NCI-H524 (cell line): ENCODE measurements at places on chromosomes 16 and 17.

GRCh38 chr17:20264996-20265395, 202.3 kb downstream of the LGALS9B start:
- no peak for DNase-seq

DNA sequence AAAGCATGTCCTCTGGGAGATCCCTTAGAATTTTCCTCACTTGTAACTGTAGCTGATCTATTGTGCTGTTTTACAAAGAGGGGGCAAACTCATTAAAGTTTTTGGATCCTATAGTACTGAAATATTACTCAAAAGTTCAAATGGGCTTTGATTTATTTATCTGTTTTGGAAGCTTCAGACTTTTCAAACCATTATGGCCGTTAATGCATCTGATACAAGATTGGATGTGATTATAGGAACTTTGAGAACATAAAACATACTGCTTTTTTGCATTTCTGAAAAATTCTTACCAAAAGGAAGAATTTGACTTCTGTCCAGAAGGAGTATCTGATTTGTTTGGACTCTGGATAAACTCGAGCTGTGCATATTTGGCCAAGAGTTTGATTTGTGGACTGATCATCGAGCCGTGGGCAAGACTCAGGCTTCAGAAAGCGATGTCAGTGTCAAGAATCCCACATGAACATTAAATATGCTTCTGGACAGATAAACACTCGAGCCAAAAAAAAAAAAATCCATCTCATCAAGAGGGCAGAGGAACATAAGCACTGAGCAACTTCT, 8.2 kb upstream of the MARCHF10 start:
- DNase-seq, result no peak

GRCh38 chr16:88661468-88661867, 1.4 kb downstream of the MVD start:
- DNase-seq, result no peak

DNA sequence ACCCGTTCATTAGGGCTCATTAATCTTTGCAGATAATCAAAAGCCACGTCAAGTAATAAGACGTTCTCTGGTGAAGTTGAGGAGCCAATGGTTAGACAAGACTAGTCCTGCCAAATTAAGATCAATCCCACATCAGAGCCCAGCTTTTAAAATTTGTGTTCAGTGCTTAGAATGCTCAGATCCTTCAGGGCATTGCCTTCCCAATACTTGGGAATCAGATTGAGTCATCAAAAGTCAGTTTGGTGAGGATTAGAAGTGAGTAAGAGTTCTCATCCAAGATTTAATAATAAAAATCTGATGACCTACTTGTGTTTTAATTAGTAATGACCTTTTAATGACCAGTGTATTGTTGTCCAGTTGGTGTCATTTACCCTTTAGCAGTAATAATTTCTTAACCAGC, 19.8 kb downstream of the MAP2K4 start:
- no peak for DNase-seq

- DNase-seq, result peak; percentile 87
Observed at GRCh38 chr16:80971819-80972218, 34.9 kb downstream of the CMC2 start.

GRCh38 chr17:81396278-81396721, 1.0 kb downstream of the BAHCC1 start:
- DNase-seq, result peak; percentile 75

- DNase-seq, result no peak
Observed at GRCh38 chr16:12881740-12882139, 19.7 kb upstream of the SHISA9 start.

DNA sequence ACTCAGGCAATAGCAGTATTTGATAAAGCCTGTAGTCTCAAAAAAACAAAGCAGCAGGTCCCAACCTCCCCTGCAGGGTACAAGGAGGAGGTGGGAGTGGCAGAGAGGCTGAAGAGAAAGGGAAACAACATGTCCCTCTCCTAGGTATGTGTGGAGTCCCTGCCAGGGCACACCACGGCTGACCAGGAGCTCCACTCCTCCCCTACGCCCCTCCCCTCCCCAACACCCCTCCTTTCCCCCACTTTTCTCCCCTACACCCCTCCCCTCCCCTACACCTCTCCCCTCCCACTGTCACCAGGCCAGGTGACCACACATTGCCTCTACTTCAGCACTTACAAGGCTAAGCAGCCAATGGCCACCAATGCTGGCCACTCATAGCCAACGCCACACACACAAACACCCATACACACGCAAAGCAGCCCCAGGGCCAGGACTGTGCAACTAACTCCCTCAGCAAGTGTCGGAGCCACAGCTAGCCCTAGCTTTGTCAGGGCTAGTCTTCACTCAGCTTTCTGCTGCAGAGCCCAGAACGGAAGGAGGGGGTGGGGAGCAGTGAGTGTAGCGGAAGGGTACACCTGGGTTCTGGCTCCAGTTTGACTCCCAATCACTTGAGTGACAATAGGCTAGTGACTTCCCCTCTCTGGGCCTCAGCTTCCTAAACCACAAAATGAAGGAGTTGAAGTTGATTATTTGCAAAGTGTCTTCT, 8.2 kb downstream of the CAVIN1 start:
- DNase-seq, result no peak

DNA sequence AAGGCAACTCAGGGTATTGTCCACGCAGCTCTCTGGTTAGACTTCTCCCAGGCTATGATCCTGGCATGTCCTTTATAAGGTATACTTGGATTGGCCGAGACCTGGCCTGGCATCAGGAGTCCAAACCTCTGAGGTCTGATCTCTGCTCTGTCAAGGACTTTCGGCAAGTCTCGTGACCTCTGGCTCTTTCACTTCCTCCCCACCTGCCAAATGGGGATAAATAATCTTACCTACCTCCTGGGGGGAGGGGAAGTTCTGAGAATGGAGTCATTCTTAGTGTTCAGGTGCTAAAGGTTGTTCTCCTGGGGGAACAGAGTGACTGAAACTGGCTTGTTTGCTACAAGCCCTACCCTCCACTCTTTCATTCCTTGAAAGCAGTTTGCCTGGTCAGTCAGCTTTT, 7.6 kb downstream of the ATXN1L start:
- no peak for DNase-seq

- no peak for DNase-seq
Observed at GRCh38 chr17:611202-611601, 103.4 kb downstream of the VPS53 start.

- DNase-seq, result peak; percentile 91
Observed at GRCh38 chr17:61335845-61336655, 63.6 kb upstream of the TBX2 start.

- peak; percentile 55 for DNase-seq
Observed at GRCh38 chr17:80608326-80608725, 63.7 kb downstream of the RPTOR start.

DNA sequence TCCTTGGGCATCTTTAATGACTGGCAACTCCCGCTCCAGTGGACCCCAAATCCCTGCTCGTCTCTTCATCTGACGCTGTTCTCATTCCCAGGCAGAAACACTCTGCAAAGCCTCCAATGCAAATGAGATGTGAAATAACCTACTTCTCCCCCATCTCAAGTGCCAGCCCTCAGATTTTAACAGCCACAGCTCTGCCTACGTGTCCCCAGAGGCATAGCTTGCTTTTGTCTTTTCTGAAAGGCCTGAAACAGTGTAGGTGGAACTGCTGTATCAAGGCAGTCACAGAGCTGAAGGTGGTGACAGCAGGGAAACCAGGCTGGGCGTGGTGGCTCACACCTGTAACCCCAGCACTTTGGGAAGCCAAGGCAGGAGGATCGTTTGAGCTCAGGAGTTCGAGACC, 14.7 kb downstream of the RPH3AL start:
- DNase-seq, result no peak

GRCh38 chr17:7903154-7904103, 12.7 kb downstream of the RNF227 start:
- no peak for DNase-seq

- DNase-seq, result peak; percentile 94
Observed at GRCh38 chr17:16328997-16329396, 24.3 kb downstream of the CENPV start.

- no peak for DNase-seq
Observed at GRCh38 chr16:63187638-63188037, 1151.4 kb upstream of the CDH8 start.

DNA sequence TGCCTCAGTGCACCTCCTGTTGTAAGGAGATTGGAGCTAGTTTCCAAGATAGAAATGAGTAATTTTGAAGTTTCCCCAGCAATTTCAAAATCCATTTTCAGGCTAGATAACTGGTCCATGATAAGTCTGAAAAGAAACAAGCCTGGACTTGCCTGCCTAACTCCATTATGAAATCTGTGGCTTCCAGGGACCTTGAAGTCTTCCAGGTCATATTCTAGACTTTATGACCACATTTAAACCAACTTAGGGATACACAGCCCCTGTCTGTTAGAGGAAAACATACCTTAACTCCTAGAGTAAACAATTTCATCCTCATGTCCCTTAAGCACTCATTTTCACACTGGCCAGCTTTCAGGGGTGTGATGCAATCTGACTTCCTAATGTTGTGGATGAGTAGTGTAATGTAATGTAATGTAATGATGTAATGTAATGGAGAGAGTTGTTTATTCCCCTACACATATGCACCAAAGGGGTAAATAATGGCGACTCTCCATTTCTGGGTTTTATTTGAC, 96.7 kb upstream of the FAM20A start:
- DNase-seq, result no peak

DNA sequence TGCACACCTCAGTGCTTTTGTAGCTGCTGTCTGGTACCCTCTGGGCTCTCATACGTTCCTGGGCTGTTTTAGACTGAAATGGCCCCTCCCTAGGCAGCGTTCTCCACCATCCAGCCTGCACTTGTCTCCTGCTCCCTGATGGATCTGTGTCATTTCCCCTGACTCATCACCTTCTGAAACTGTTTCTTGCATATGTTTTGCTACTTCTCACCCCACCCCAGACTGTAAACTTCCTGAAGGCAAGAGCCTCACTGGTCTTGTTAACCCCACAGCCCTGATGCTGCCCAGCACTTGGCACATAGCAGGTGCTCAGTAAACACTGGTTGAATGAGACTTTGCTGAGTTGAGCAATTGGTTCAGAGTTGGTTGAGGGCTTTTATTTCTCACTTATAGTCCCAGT, 78.7 kb downstream of the CRISPLD2 start:
- DNase-seq, result no peak

GRCh38 chr16:57670196-57670595, 2.1 kb downstream of the ADGRG3 start:
- DNase-seq, result no peak

DNA sequence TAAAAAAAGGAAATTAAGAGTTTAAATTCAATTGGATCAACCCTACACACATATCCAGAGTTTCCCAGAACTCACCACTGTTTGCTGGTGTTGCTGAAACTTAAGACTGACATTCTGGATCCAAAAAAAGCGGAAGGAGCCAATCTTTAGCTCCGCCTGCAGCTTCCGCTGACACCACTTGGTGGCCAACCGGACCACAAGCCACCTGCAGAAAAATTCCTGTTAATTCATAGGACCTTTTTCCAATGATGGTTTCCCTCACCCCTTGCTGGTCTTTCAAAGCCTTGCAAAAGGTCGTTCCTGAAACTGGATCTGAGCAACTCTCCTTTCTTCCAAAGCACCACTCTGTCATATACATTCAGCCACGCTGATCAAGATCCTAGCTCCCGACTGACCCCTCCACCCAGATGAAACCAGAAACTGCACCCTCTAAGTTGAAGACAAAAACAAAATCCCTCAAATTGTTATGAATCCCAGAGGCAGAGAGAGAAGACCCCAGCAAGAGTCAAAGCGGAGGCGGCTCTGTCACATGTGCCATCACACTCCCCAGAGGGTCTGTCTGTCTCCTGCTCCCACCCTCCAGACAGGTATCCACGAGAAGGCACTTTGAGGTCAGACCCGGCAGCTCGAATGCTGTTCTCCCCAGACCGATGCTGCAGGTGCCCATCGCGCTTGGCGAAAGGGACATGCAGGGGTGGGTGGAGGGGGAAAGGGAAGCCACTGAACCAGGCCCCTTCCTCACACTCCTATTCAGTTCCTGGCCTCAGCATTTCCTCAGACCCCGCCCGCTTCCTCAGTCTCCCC, 773 bp downstream of the BLTP2 start:
- peak; percentile 37 for DNase-seq

- DNase-seq, result no peak
Observed at GRCh38 chr16:12871784-12872183, 29.6 kb upstream of the SHISA9 start.

DNA sequence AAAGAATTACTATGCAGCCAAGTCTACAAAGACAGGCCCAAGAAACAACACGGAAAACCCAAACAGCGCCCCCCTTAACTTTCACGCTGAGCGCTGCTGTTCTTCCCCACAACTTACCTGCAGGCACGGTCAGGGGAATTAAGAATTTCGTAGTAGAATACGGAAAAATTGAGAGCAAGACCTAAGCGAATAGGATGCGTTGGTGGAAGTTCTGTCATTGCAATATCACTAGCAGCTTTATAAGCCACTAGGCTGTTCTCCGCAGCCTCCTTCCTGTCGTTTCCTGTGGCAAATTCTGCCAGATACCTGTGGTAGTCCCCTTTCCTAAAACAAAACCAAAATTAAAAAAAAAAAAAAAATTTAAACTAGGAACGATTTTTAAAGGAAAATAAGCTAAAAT, 39.0 kb downstream of the YWHAE start:
- DNase-seq, result no peak

- no peak for DNase-seq
Observed at GRCh38 chr17:70375406-70375805, 206.1 kb downstream of the KCNJ2 start.

DNA sequence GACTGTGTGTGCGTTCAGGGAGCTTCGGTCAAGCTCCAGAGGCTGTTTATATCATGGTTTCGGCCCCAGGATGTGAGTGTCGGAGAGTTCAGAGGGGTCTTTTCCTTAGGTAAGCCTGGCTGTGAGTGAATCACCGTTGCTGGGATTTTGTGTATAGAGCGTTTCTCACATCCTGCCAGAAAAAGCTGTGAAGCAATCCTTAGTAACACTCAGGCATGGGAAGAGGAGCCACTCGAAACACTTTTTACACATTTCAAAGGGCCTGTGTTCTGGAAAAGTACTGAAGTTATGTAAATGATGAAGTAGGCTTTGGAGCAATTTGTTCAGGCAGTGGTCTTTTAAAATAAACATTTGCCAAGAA, 662 bp downstream of the PGS1 start:
- no peak for DNase-seq

GRCh38 chr16:30609926-30610839, at the start of gene ZNF689:
Gene ZNF689 (minus strand): TSS chr16:30610389. CDS start chr16:30610041, 348 bp downstream.
- peak; percentile 99 for DNase-seq

DNA sequence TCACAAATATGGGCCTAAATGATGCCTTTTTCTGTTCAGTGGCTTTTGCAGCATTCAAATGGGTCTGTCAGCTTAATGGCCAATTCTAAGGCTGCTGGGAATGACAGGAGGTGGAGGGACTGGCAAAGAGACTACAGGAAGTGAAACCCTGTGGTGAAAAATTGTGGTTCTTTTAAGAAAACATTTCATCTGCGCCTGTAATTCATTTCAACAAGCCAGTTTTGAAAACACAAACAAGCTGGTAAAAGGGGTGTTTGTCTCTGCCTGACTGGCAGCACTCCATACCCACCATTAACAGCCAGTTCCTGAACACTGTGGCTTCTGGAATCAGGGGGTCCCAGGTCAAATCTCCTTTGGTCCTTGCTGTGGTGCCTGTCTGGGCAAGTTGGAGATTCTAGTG, 3.6 kb upstream of the KDM8 start:
- no peak for DNase-seq
